ENCODE measurements at places on chromosomes 4 and X.

- DNase-seq = no peak
Measured at GRCh38 chr4:2388429-2389182, 29.8 kb downstream of the ZFYVE28 start.

DNA sequence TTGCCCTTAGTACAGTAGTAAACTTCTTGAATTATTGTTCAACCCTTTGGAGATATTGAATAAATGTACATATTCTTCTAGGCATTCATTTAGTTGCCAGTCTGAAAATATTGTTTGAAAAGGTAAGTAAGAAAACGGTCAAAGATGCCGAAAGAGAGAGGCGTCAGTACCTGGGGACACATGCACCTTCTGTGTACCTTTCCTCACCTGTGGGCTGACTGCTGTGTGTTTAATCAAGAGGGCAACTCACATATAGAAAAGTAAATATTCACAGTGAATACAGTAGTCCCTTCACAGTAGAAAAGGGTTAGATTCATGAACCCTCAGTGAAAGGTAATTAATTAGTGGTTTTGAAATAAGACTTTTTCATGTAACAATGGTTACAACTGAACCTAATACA, 6.9 kb downstream of the ANXA10 start:
- no peak for DNase-seq

DNA sequence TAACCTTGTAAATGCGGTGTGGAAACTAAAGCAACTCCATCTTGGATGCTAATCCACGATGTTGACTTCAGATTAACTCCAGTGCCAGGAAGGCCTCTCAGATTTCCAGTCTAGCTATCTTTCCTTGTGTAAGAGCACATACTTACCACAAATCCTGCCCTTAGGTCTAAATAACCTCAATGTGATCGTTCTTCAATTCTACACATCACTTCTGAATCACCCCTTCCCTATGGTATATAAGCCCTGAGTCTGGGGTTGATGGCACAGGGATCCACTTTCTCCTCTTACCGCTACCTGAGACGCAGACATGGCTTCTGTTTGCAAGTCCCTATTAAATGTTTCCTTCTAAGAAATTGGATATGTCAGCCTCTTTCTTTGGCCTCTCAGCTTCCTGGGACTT, 17.5 kb upstream of the ZNF41 start:
- no peak for DNase-seq

GRCh38 chr4:126969360-126970235, 663.2 kb upstream of the INTU start:
- DNase-seq = no peak

GRCh38 chrX:52265713-52266112, 81.0 kb downstream of the MAGED4 start:
- no peak for DNase-seq

DNA sequence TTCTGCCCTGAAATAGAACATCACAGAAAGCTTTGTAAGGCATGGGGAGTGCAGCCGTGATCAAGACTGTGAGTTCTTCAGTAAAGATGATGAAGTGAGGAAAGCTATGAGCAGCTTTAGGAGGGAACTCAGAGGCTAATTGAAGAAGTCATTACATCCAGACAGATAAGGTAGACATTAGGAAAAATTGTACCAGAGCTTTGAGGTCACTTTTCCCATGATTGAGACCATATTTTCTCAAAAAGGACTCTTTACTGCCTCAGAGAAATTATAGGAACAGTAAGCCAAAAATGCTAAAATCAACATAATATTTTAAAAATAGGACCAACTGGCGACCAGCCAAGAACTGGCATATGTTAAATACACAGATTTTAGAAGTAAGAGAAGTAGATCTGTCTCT, 11.2 kb downstream of the CHST7 start:
- no peak for DNase-seq

DNA sequence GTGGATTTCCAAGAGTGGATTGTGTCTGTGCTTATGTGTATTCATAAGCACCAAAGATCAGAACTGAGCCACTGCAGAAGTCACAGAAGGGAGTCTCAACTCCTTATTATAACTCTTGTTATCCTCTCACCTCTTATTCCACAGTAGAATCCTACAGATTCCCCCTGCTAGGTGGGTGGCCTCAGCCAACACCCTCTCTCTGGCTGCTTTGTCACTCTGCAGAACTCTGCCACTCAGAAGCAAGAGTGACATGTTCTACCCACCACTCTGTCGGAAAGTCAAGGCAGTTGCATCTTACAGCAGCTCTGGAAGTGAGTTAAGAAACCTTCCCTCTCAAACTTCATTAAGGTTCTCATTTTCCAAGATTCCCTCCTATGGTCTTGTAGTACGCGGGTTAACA, 41.9 kb downstream of the PTCHD1 start:
- no peak for DNase-seq

- no peak for DNase-seq
Measured at GRCh38 chr4:165343353-165344191, 16.1 kb downstream of the MSMO1 start.

DNA sequence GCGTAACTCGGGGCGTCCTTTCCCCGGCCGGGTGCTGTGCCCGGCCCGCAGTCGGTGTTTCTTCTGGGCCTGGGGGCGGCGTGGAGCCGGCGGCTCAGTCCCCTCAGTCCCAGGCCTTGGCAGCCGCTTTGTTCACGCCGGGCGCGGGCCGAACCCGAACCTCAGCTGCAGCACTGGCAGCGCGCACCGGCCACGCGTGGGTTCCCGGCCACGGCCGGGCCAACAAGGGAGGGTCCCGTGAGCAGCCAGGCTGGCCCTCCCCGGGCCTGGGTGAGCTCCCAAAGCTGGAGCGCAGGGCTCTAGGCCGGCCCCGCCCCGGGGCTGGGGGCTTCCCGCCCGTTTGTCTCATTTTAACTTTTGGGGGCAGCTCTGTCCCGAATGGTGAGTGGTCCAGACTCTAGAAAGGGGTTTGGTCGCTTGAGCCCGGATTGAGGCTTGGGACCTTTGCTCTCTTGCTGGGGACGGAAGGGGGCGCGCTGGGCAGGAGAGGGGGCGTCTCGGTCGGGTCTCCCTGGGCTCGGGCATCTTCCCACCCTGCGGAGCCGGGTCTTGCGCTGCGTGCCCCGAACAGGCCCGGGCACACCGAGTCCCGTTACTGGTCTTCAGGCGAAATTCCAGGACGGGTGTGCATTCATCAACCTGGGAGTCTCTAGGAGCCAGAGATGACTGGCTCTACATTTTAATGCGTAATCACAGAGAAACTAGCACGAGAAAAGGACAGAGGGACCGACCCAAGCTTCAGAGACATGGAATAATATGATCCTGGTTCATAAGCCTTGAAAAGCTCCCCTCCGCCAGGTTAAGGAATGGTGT, 177.1 kb downstream of the CBR4 start:
- DNase-seq = no peak

DNA sequence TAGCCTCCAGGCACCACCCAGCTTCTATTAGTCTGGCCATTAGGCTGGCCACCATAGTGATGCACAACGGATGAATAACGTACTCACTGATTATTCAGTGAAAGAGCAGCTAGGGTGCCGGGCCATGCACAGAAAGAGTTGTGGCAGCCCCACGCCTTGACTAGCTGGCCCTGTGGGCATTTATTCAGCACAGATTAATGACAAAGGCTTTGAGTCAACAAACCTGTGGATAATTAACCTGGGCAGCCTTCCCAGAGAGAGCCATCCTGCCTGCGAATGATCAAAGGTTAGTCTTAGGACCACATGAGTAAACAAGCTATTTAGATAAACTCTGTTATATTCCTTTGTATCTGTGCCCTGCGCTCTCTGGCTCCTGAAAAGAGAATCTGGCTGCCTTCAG, 37.2 kb downstream of the MAP9 start:
- no peak for DNase-seq

DNA sequence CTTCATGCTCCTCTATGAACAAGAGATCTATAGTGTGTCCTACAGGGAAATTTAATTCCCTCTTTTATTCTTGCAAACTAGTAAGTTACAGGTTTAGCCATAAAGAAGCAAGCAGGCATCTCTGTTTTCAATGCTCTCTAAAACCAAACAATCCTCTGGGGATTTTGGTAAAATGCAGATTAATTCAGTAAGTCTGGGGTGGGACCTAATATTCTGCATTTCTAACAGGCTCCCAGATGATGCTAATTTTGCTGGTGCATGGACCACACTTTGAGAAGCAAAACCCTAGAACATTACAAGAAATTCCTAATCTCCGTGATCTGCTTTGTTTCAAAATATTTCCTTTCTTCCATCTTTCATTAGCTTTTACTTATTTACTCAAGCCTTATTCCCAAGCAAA, 344.9 kb downstream of the PACRGL start:
- no peak for DNase-seq

- no peak for DNase-seq
Measured at GRCh38 chr4:575281-576141, 584 bp downstream of the TMEM271 start.

GRCh38 chr4:38365261-38365660, 298.7 kb upstream of the KLF3 start:
- DNase-seq = no peak

DNA sequence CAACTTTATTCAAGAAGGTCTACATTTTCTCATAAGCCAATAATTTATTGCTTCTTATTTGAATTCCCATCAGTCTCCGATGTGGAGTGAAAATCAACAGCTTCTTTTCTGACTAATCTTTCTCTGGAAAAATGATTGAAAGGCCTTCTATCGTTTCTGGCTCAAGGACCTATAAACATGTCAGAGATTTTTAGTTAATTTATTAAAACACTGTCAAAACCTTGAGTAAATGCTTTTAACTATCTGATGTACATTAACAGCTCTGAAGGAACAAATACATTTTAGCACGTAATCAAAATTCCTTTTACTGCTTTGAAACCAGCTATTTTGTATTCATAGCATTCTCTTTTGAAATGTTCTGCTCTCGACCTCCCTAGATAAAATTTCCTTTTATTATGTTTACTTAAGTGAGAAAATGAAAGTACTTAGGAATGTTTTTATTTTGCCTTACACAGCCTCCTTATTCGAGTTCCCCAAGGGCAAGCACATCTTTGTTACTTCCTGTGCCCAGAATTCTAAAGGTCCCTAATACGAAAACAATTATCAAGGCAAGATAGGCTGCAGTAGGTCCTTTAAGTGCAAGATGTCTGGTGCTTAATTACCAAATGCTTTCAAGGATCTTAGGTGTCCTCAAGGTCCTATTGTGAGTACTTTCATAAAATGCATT, 3.1 kb upstream of the ZFX start:
- DNase-seq = peak; percentile 14

GRCh38 chrX:68710870-68711576, 63.6 kb downstream of the STARD8 start:
- DNase-seq = no peak

- no peak for DNase-seq
Measured at GRCh38 chrX:127466211-127466610, 586.0 kb downstream of the ACTRT1 start.

GRCh38 chrX:133171962-133172708, 46.0 kb downstream of the TFDP3 start:
- no peak for DNase-seq

DNA sequence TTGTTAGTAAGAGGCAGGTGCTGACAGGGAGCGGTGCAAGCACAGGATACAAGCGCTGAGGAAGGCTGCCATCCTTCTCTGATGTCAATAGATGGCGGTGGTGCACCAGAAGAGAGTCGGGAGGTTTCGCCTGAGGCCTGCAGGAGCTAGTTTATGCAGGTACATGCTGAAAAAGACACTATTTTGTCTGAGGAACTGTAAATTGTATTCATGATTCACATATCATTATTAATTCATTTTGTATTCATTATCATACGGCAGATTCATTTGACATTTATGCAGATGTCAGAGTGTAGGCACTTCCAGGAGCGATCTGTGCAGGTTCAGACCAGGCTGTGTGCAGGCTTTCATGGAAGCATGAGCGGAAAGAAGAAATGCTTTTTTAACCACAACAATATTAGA, 824.0 kb downstream of the STIM2 start:
- DNase-seq = no peak

- no peak for DNase-seq
Measured at GRCh38 chr4:114078636-114079035, 99.2 kb upstream of the ARSJ start.

- no peak for DNase-seq
Measured at GRCh38 chr4:6208416-6208815, 8.1 kb upstream of the JAKMIP1 start.

DNA sequence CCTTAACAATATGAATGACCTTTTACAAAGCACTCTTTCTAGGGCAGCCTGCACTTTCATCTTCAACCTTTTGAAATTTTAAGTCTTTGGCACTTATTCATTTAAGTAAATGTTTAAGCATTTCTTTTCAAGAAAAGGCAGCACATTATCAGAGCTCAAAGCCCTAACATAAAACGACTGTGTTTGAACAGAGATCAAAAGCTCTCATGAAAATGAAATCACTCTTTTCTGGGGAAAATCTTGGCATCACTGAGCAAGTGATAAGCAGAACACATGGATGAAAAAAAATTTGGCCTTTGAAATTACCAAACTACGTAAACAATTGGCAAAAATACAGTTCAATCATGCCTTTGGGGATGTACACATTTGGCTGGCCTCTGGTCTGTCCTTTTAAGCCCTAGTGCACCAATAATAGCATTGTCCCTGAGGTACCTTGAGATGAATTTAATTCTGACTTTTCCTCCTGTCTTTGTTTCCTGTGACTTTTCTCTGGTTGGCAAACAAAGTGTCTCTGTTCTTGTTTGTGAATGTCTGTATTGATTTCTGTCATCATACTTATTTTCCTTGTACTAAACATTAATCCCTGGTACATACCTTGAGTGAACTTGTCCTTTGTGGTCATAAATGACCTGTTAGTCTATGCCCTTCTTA, 12.9 kb upstream of the ODAM start:
- no peak for DNase-seq

GRCh38 chr4:8472158-8472688, 31.6 kb downstream of the TRMT44 start:
- DNase-seq = no peak

- DNase-seq = peak; percentile 86
Measured at GRCh38 chr4:128386761-128387599, 99.4 kb upstream of the PGRMC2 start.

DNA sequence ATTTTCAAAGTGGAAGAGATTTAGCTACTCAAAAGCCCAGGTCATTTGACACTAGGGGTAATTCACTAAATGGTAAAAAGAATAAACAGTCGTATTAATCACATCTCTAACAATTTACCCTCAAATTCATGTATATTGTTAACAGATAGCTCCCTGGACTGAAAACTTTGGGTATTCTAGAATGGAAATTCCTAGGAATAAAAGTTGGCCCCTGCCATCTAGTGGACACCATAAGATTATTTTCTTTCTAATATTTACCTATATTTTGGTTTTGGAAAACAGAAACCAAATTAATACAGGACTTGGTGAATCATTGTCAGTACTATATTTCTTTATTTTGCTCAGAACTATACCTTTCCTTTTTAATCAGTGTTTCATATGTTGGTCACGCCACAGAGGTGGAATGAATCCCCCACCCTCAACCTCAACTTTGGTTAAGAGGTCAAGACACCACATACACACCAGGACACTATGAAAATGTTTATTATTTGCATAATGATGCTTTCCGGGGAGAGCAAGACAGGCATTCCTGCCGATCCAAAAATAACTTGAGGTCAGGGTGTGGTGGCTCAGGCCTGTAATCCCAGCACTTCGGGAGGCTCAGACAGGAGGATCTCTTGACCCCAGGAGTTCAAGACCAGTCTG, 96.2 kb upstream of the APOOL start:
- DNase-seq = no peak
